Sigmoid colon (tissue), 7 donors: ENCODE measurements at places on chromosomes 4 and X. TPM values are rescaled to one million over a fixed set of nuclear protein-coding genes. Genes with fewer than 3 reads are reported as not detected.

TEX13C gene
- total RNA-seq: not detected

HSPA4L gene
- total RNA-seq: 6.1 TPM

UGT2A3 gene
- not detected for total RNA-seq

NEIL3 gene
- not detected for total RNA-seq

WAS gene
- total RNA-seq: 4.3 TPM
